Right cardiac atrium (tissue), 5 donors: ENCODE measurements at places on chromosomes 6 and 20. TPM values are rescaled to one million over a fixed set of nuclear protein-coding genes. Genes with fewer than 3 reads are reported as not detected.

The SLC22A7 gene
- not detected for total RNA-seq

The FGD2 gene
- total RNA-seq: 14.0 TPM

The FNDC11 gene
- 0.09 TPM for total RNA-seq

The MOG gene
- 2.4 TPM for total RNA-seq

The OLIG3 gene
- not detected for total RNA-seq

The GINS1 gene
- 0.74 TPM for total RNA-seq

GRCh38 chr6:32391505-32391904 is 15.5 kb downstream of the BTNL2 start:
- DNase-seq: no peak

- DNase-seq: no peak
Measured at GRCh38 chr20:15042723-15043122, 705.3 kb upstream of the FLRT3 start.

- DNase-seq: peak; percentile 58
Measured at GRCh38 chr6:68975064-68975463, 340.0 kb downstream of the ADGRB3 start.

- DNase-seq: no peak
Measured at GRCh38 chr6:136696238-136696637, 96.0 kb downstream of the MAP3K5 start.

GRCh38 chr6:84575264-84575663 is 189.1 kb downstream of the TBX18 start:
- DNase-seq: no peak

DNA sequence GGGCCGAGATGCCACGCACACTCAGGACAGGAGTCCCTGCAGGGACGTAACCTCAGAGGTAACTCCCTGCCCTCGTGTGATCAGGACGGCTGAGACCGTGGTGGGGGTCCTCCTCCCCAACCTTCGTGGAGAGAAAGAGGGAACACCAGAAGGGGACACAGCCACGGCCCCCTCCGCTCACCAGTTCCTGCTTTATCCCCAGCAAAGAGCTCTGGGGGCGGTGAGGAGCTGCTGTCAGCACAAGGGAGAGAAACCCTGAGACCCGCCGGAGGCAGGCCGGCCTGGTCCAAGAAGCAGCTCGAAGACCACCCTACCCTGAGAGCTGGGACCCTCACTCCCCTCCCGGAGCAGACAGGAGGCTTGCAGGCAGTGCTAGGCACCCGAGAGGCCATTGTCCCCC is 44.4 kb downstream of the SLC2A4RG start:
- peak; percentile 36 for DNase-seq

- no peak for DNase-seq
Measured at GRCh38 chr6:159913375-159913774, 22.6 kb downstream of the MAS1 start.

GRCh38 chr6:130167655-130168054 is 55.1 kb downstream of the SAMD3 start:
- no peak for DNase-seq

GRCh38 chr6:119881416-119881815 is 531.9 kb upstream of the MAN1A1 start:
- no peak for DNase-seq

DNA sequence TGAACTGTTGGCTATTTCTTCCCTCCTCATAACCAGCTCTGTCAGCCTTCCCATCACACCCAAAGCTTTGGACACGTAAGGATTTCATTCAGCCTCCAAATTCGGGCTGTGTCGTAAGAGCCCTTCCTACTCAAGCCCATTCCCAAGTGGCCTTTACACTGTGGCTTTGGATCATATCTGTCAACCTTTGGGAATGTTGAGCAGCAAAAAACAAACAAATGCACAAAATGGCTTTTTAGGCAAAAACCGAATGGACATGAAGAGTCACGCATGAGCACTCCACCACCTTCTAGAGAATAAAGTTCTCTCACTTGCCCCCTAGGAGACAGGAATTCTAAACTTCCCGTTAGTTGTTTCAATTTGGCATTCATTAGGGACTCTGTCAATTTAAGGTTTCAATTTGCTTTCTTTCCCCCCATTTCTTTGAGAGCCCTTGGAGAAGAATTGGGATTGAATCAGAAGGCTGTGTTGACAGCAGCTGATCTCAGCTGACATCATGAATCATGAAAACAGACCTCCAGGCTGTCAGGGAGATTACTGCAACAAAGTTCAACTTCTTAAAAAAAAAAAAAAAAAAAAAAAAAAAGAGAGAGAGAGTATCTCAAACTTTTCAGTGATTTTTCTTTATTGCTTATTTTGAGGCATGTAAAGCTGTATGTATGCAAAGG is 110.3 kb downstream of the BCAS1 start:
- DNase-seq: peak; percentile 52

DNA sequence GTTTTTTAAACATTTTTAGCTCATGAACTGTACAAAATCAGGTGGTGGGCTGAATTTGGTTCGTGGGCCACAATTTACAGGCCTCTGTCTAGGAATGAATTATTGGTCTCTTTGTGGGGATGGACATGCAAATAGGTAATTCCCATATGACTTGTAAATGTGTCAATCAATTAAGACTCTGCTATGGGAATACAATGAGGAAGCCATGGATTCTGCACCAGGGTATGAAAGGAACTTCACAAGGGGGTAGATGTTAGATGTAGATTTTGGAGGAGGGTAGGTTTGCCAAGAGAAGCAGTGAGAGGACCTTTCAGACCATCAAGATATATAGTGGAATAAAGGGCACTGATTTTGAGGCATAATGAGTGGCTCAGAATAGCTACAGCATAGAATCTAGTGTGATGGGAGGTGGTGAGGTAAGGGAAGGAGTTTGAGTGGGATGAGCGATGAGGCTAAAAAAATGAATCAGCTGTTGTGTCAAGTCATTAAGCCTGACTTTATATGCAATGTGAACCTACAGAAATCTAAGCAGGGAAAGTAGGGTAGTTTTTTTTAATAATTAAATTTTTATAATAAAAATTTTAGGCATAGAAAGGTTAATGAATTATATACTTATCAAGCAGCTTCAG is 32.6 kb upstream of the RNF182 start:
- no peak for DNase-seq

DNA sequence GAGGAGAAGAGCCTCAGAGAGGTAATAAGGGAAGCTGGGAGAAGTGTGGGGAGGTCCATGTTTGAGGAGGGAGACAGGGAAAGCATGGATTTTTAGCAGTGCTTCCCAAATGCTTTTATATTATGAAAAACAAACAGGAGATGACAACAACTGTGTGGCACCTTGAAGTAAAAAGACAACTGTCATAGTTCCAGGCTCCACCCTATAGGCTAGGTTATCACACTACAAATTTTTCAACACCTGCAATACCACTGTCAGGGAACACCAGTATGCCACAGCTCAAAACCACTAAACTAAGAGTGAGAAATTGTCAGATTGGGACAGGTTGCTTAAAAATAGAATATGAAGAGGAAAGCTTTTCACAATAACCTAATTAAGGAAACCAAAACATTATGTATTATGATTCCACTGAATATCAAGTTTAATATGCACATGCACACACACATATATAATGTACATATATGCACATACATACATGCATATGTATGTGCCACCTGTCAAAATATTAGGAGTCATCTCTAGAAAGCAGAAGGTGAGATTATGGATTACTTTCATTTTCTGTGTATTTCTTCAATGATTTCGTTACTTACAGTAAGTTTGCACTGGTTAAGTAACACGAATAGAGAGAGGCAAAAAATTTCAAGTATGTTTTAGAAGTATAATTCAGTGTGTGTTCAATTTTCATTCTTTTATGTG is 261.2 kb downstream of the PTPRK start:
- no peak for DNase-seq
